Bronchial epithelial cell (primary cell): ENCODE measurements at places on chromosomes 2 and 18.

GRCh38 chr2:182636699-182637098 is 79.4 kb upstream of the DNAJC10 start:
- no peak for DNase-seq

DNA sequence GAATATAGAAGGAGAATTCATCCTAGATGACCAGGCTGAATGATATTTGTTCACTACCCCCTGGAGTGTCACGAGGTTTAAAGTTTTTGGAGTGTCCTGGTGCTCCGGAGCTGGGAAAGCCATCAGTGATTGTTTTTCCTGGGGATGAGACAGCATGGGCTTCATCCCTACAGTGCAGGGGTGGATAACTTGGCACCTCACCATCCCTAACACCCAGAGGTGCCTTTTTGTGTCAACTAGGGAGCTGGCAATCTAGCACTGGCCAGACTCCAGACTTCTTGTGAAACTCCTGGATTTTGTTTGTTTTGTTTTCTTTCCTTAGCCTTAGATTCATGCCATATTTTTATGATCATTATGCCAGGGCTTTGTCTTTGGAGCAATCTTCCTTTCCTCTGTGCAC is 164.8 kb downstream of the PRKCE start:
- DNase-seq: no peak

DNA sequence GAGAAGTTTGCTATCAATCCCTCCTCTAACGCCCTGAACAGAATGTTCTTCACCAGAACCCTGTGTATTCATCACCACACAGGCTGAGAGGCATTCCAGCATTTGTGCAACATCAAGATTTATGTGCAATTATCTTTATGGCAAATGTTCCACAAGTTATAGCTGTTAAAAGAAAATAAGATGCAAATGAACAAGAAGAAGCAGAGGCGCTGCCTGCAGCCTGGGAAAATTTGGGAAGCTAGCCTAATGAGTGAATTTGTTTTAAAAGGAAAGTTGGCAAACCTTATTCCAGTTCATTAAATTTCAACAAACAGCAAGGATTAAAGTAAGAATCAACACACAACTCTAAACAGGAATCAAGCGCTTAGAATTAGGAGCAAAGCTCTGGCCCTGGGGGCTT is 5.3 kb downstream of the TPO start:
- no peak for DNase-seq

DNA sequence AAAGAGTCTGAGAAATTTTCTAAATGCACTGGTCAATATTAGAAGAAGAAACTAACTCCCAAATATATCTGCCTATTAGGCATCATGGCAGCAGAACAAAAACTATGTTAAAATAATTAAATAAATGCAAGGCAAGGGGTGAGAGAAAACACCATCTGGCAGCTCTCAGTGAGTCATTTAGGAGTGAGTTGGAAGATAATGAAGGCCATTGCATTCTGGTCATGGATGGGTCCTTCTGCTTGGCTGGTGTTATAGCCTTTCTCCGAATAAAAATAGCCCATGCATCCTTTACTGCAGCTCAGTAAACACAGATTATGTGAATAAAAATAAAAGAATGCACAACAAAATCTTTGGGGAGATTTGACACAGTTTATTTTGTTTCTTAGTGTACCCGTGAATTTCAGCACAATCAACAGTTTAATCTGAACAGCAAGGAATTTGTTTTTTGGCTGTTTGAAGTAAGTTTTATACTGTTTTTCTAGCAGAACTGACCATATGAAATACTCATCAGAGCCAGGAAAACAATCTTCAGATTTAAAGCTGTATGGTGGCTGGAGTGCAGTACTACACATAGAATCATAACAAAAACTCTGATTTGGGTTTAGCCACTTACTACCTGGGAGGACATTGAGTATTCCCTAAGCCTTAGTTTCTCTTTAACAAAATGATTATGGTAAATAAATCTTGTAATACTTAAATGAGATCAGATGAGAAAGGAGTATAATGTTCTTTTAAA is 225.1 kb upstream of the ITGA4 start:
- no peak for DNase-seq

- DNase-seq: peak; percentile 42
Observed at GRCh38 chr2:110655701-110656100, 22.2 kb downstream of the BUB1 start.

GRCh38 chr18:8982416-8983183 is 119.9 kb upstream of the NDUFV2 start:
- peak; percentile 74 for DNase-seq

- DNase-seq: no peak
Observed at GRCh38 chr2:234287650-234288049, 209.2 kb downstream of the ARL4C start.

- no peak for DNase-seq
Observed at GRCh38 chr18:41714872-41715271, 240.2 kb upstream of the PIK3C3 start.

DNA sequence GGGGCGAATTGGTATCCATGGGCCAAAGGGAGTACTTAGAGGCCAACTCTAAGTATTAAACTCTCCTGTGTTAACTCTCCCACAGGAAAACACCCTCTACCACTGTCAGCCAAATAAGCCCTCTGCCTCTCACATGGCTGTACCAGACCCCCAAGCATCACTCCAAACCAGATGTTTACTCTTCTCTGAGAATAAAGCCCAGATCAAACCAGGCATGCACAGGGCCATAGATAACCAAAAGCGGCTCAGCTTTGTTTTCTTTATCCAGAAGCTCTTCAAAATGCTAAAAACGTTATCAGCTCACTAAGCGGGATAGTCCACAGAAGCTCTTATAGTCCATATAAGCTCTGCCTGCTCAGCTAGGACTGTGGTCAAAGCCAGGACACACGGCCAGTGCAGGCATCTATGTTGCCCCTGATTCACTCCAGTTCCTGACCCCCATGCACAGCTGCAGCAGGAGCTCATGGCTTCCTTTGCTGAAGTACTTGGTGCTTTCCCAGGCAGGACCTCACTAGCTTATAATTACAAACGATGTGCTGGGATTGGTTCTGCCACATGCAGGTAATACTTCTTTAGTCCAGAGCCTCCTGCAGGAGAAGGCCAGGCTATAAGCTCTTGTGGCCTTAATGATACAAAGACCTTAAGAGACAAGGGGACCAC is 21.0 kb upstream of the SEMA4C start:
- DNase-seq: no peak

DNA sequence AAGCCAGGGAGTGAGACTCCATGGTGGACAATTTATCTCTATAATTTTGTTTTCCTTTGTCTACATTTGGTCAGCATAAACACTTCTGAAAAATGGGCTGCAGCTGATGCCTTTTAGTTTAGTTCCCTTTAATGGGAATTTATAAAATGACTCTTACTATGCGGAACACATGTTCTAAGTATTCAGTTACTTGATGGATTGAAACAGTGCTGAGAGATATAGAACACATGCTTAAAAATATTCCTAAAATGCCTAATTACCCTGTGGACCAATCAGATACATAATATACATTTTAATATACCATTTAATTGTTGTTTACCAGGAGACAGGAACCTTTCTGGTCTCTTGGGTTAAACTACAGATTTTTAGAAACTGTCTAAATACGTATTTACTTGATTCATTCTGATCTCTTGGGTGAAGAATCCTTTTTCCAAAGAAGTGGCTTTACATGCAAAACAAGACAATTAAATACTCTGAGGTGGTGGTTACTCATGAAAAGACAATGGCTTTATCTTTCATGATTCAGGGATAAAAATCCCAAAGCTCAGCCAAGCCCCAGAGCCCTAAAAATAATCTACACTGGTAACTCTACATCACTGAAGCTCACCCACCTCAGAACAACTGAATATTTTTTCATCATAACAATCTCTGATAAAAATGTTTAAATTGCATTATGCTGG is 128.1 kb upstream of the SERTAD2 start:
- DNase-seq: peak; percentile 72

DNA sequence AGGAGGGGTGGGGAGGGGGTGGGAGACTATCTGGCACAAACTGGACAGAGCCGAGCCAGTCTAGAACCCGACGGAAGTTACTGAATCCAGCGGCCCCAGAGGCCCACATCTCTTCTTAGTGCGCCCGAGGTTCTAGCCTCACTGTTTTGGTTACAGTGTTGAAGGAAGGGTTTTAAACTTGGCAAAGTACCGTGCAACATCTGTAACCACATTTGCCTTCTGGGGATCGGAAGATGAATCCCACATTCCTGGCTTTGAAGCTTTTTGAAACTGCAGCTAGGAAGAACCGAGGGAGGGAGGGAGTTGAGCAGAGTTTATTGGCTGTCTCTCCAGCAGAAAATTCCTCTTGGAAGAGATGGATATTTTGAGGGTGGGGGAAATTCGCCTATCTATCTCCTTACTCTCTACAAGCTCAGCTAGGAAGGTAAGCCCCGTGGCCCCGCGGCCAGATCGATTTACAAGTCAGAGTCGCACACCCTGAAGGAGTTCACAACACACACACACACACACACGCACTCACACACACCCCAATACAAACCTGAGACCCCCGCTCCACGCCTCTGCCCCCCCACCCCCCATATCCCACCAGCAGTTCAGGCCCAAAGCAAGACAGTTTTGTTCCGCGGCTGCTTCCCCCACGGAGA is 1.0 kb downstream of the ACVR1 start:
- DNase-seq: peak; percentile 79

DNA sequence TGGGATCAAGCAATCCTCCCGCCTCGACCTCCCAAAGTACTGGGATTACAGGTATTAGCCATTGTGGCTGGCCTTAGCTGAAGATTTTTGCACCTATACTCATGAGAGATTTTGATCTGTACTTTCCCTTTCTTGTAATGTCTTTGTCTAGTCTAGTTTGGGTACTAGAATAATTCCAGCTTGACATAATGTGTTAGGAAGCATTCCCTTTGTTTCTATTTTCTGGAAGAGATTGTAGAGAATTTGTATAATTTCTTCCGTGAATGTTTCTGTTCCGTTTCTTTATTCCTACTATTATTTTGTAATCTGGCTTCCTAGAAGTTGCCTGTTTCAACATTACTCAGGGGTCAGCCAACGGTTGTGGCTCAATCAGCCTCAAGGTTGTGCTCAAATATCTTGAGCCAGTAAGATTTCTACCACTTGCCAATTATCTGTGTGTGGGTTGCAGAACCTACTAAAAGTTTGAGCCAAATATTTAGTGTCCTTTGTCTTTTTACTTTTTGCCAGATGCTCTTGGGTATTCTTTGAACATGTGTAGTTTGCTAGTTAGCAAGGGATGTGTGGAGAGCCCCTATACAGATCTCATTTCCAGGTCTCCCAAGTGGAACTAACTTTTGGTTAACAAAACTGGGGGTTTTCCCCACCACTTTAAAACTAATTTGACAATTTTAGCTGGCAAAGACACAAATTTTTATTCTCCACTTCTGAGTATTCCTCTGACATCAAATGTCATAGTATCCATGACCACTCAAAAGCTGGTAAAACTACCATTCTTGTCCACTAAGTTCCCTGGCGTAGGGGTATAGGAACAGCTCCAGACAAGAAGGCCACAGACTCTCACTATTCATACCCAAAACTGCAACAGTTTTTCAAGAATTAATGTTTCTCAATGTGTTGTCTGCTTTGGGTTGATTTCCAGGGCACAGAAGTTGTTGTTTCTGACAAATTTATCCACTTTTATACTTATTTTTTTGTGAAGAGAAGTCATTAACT is 42.8 kb upstream of the BAZ2B start:
- DNase-seq: no peak

DNA sequence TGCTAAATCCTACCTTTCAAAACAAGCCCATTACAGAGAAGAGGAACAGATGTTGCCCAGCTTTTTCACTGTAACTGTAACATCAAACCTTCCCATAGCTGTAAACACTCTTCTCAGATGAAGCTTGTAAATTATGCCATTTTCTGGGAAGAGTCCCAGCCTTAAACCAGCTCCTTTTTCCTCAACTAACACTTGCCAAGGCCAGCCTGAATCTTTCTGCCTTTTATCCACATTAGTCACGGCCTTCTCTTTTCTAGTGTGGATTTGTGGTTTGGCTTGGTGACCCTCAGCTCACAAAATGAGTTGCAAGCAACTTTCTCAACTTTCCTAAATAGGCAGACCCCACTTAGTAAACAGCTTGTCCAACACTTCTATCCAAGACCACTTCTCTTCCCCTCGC is 90.2 kb downstream of the CABLES1 start:
- no peak for DNase-seq

DNA sequence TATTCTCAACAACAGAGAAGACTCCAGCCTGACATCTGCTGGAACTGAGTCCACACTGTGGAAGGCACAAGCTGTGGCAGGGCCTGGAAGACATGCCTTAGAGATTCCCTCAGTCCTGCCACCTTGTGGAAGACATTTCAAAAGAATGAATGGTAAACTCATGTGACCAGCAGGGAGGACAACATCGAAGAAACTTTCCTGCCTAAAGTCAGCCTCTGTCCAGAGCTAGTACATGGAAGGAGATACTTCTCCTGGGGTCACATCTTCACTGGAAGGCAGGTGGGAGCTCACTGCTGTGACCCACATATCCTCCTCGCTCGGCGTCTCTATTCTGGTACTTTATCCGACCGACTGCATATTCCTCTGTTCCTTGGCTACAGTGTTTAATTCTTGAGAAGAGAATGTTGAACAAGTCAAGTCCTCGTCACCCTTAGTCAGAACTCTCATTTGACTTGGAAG is 59.5 kb downstream of the PUM2 start:
- peak; percentile 84 for DNase-seq

DNA sequence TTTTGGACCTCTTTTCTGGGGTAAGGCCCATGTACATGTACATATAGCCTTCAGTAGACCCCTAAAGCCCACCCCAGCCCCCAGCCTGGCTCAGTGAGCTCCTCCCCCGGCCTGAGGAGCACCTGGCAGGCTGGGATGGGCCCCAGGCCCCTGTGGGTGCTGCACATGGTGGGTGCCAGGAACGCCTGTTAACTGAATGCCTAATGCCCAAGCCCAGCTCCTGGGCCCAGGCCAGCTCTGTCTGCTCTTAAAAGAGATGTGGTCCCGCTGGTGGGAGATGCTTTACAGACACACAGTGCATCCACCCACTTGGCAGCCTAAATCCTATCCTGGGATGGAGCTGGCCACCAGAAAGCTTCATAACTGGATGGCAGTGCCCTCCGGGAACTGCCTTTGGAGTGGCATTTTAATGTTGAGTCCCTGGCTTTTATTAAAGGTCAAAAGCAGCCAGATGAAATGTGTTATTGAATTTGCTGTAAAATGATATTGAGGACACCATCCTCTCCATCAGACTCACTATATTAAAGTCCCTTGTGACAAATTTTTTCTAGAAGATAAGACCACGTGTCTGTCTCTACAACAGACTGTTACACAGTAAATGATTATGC is 7.7 kb upstream of the OXER1 start:
- no peak for DNase-seq

GRCh38 chr18:7632152-7633098 is 65.3 kb downstream of the PTPRM start:
- DNase-seq: no peak
